Fibroblast of gingiva (primary cell): ENCODE measurements at places on chromosomes 16 and 17.

DNA sequence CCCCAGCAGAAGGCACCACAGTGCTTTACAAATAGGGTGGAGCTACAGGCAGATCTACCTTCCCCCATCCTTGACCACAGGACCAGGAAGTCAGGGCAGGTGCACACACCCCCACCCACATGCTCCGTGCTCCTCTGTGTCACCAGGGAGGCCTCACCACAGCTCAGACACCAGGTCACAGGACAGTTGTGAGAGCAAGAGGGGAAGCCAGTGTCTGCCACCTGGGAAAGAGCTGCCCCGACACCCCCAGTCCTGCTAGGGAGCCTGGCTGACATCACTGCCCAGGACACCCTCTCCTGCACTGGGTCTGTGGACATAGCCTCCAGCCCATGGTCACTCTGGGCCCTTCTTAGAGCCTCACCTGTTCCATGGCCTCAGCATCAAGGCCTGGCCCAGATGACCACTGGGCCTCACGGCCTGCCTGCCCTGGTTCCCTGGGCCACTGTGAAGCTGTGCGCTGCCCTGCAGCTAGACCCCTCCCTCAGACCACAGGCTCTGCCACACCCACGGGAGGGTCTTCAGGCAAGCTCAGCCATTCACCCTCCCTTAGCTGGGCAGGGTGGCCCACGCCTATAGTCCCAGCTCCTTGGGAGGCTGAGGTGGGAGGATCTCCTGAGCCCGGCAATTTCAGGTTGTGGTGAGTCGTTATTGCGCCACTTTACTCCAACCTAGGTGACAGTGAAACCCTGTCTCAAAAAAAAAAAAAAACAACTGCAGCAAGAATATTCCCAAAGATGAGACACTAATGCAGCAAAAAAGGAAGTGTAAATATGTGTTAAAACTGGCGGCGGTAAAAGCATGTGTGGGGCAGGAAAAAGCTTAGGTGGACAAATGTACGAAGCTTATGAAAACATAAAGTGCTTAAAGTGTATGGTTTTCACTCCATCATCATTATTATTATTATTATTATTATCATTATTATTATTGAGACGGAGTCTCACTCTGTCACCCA is 14.2 kb downstream of the POLR3K start:
- DNase-seq: no peak

GRCh38 chr16:57892041-57892440 is 78.9 kb downstream of the CNGB1 start:
- peak; percentile 83 for DNase-seq

- no peak for DNase-seq
Measured at GRCh38 chr16:75745242-75745641, 19.0 kb upstream of the CPHXL start.

DNA sequence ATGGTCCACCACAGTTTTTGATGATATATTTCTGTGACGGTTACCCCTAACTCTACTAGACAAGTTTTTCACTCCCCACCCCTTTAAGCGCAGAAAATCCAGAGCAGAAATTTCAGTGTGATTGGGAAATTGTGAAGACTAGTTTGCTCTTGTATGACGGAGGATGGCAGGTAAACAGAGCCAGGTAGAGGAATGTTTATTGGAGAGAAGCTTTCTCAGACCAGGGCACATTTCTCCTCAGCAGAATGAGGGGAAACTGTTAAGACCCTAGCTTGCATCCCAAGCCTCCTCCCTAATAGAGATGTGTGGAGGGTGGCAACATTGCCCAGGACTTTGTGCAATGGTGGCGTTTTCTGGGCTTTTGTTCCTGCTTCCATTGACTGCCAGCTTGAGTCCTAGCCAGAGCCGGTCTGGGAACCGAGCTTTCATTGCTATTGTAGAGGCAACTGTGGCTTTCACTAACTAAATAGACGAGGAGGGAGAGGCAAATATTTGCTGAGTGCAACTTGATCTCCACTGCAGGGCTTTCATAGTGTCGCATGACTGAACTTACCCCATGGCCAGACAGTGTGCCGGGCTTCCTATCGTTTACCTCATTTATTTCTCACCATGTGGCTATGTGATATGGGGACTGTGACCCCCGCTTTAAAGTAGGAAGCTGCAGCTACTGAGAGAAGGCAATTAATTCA is 159.6 kb upstream of the MPHOSPH6 start:
- no peak for DNase-seq

DNA sequence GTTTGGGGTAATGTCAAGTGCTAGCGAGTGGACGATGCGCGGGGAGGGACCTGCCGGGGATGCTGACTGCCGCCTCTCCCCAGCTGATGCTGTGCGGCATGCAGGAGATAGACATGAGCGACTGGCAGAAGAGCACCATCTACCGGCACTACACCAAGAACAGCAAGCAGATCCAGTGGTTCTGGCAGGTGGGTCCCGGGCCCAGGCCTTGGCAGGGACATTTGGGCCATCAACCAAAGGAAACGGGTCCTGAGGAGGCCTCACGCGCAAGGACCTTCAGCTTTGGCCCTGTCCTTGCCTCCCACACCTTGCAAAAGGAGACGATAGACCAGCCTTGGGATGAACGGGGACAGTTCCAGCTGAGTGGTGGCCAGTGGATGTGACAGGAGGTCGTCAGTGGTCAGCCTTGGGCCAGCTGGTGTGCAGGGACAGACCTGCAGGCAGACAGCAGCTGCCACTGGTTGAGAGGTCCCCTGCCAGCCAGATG is 13.6 kb upstream of the CLEC18A start:
- DNase-seq: peak; percentile 27

GRCh38 chr16:86496929-86497461 is 13.3 kb upstream of the FOXF1 start:
- no peak for DNase-seq

DNA sequence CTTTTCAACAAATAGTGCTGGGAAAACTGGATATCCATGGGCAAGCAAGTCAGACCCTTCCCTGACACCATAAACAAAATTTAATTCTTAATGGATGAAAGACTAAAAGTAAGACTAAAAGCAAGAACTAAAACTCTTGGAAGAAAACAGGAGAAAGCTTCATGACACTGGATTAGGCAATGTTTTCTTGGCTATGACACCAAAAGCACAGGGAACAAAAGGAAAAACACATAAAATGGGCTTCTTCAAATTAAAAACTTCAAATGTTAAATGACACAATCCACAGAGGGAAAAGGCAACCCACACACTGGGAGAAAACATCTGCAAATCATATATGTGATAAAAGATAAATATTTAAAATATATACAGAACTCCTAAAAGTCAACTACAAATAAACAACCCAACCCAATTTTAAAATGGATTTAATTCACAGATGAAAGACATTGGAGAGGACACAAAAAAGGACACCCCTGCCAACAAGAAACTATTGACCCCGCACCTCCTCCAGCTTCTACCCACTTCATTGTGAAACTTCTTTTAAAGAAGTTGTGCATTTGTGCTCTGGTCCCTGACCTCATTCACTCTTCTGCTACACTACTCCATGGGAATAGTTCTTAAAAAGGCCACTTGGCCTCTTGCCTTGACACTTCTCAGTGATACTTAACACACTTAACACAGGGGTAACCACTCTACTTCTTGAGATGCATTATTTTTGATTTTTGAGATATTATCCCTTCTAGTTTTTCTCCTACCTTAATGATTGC is 80.3 kb downstream of the TRIM37 start:
- DNase-seq: peak; percentile 41

GRCh38 chr17:12348476-12348875 is 317.2 kb upstream of the MYOCD start:
- DNase-seq: no peak

GRCh38 chr17:35665662-35666061 is 65.8 kb upstream of the RASL10B start:
- no peak for DNase-seq

GRCh38 chr16:55439101-55439690 is 39.8 kb upstream of the MMP2 start:
- DNase-seq: peak; percentile 67

- DNase-seq: no peak
Measured at GRCh38 chr16:22257440-22257839, 39.8 kb upstream of the POLR3E start.

DNA sequence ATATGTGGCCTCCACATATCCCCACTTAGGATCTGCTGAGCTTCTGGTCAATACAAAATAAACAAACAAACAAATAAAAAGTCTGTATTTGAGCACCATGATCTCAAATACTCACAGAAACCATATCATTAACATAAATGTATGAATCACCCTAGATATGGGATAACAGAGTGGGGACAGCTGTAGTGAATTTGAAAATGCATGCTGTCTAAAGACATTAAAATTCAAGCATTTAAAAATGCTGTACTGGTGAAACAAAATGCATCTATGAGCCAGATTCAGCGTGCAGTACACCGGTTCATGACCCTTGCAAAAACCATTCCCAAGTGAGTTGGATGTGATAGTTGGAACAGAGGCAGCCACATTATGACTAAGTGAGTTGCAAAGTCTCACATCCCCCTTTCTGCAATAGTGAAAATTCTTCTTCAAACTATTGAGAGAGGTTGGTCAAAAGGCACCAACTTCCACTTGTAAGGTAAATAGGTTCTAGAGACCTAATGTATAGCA is 12.3 kb downstream of the GRIN2A start:
- DNase-seq: no peak

- DNase-seq: no peak
Measured at GRCh38 chr16:14215941-14216340, 144.8 kb downstream of the MRTFB start.

- DNase-seq: no peak
Measured at GRCh38 chr17:45223539-45224528, 2.1 kb downstream of the FMNL1 start.

DNA sequence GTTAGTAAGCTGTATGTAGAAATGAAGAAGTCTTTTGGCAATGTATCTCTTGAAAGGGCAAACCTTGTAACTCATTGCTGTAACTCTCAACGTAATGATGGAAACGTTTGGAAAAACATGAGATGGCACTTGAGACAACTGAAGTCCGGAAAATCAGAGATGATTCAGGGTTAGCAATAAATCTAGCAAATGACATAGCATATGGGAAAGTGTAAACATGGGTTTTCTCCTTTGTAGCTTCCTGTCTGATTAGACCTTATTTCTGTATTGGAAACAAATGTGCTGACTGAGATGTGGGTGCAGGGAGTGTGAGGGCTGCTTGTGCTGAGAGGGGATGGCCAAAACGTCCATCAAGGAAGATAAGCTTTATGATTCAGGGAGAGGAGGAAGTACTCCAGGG is 110.7 kb upstream of the FAM20A start:
- peak; percentile 72 for DNase-seq

- no peak for DNase-seq
Measured at GRCh38 chr17:61648587-61648986, 57.6 kb upstream of the NACA2 start.
